ENCODE measurements at places on chromosomes 5 and 9.

GRCh38 chr9:129390541-129390940 lies 212.5 kb upstream of the IER5L start:
- no peaks in the 10 kb centered on the region for H3K27me3 ChIP-seq
- H3K4me3 ChIP-seq = no peak overlapping the region
- no peaks in the 10 kb centered on the region for H3K36me3 ChIP-seq
- DNase-seq = no peak
- no peak overlapping the region for H3K27ac ChIP-seq

GRCh38 chr5:179319741-179320281 lies 25.4 kb downstream of the ADAMTS2 start:
- H3K27ac ChIP-seq = no peak overlapping the region
- DNase-seq = no peak
- no peak overlapping the region for H3K4me3 ChIP-seq
- no peaks in the 10 kb centered on the region for H3K4me1 ChIP-seq
- no peaks in the 10 kb centered on the region for H3K36me3 ChIP-seq

DNA sequence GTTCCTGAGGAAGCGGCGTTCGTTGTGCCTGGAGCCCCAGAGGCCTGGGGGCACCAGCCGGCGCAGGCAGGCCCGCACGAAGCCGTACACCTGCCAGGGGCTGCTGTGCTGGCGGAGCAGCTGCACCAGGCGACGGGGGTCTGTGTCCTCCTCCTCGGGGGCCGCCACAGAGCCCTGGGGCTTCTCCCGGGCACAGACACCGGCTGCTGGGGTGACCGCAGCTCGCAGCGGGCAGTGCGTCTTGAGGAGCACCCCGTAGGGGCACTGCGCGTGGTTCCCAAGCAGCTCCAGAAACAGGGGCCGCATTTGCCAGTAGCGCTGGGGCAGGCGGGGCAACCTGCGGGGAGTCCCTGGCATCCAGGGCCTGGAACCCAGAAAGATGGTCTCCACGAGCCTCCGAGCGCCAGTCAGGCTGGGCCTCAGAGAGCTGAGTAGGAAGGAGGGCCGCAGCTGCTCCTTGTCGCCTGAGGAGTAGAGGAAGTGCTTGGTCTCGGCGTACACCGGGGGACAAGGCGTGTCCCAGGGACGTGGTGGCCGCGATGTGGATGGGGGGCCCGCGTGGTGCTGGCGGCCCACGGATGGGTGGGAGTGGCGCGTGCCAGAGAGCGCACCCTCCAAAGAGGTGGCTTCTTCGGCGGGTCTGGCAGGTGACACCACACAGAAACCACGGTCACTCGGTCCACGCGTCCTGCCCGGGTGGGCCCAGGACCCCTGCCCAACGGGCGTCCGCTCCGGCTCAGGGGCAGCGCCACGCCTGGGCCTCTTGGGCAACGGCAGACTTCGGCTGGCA lies 1.3 kb downstream of the TERT start:
- DNase-seq = peak; percentile 27
- no peak overlapping the region for H3K27ac ChIP-seq
- peak overlapping the region; percentile 71 for H3K4me3 ChIP-seq
- no peaks in the 10 kb centered on the region for H3K4me1 ChIP-seq
- H3K36me3 ChIP-seq = peaks cover 1% of the 10 kb centered on the region

DNA sequence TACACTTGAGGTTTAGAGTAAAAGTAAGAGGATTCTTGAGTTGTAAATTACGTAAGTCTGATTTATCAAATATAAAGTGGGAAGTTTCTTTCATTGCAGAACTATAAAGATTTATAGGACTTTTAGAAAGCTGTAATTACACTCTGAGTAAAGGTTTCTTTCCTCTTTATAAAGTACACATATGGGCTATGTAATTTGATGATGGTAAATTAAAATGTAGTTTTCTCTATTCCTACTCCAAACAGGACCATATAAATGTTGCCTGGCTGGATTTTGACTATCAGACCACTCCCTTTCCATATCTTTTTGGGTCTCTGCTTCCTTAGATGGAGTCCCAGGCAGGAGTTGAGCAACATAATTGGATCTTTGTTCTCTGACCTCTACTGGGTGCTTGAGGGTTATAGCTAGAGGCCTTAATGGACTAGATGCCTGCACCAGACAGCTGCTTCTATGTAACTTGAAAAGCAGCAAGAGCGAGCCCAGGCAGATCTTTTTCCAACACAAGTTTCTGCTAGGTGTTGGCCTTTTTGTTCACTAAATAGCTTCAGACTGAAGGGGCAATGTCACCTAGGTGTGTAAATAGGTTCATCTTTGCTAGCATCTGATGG lies 11.4 kb upstream of the TEX48 start:
- no peak for DNase-seq
- H3K36me3 ChIP-seq = no peaks in the 10 kb centered on the region
- H3K4me1 ChIP-seq = no peaks in the 10 kb centered on the region
- no peak overlapping the region for H3K27ac ChIP-seq
- H3K4me3 ChIP-seq = no peak overlapping the region

GRCh38 chr9:121322037-121322736 lies 47.9 kb downstream of the STOM start:
- no peak for DNase-seq
- no peaks in the 10 kb centered on the region for H3K4me1 ChIP-seq
- no peaks in the 10 kb centered on the region for H3K27me3 ChIP-seq
- H3K27ac ChIP-seq = no peak overlapping the region
- no peak overlapping the region for H3K4me3 ChIP-seq

DNA sequence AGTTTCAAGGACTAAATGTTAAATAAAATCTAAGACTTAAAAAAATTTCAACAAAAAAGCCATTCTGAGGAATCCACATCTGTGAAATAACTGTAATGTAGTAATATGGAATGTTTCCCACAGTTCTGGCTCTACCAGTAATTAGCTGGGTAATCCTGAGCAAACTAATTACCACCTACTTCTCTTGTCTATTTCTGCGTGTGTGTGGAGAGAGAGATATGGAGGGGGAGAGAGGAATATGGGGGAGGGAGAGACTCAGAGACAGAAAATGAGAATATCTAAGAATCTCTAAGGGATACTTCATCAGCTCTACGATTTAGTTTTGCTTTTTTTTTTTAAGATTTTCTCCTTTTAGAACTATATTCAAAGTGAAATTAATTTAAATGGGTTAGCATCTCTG lies 28.0 kb downstream of the TBCA start:
- no peaks in the 10 kb centered on the region for H3K4me1 ChIP-seq
- no peak for DNase-seq
- no peak overlapping the region for H3K4me3 ChIP-seq
- H3K27ac ChIP-seq = no peak overlapping the region

DNA sequence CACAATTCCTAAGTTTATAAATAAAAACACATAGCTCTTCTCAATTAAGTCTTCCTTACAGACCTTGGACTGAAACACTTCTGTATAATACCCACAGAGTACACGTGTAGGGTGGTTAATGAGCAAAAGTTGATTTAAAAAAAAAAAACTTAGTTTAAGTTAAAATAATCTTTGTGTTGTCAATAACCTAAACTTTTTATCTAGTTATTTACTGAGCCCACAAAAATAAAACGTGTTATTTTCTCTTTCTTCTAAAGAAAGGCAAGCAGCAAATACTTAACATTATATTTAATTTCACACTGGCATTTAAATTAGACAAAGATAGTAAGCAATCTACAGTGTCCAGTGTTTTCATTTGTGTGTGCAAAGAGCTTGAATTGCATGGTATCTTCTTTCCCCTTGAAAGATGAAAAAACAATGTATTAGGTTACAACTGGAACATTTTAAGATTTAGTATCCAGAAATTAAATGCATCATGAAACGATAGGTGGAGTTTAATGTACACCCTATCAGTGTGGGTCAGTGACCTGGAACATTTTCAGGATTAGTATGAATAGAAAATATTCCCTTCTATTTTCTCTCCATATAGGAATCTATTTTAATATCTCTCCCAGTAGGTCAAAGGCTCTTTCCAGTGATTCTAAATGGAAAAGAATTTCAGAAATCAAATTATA lies 1014.8 kb downstream of the NR2F1-AS1 start:
- no peaks in the 10 kb centered on the region for H3K27me3 ChIP-seq
- H3K27ac ChIP-seq = no peak overlapping the region
- DNase-seq = no peak
- H3K4me1 ChIP-seq = no peaks in the 10 kb centered on the region
- no peaks in the 10 kb centered on the region for H3K36me3 ChIP-seq
